ENCODE measurements at places on chromosomes 16 and 17.
A peak's percentile ranks its signal among the peaks of the same experiment; 100 is the strongest.

DNA sequence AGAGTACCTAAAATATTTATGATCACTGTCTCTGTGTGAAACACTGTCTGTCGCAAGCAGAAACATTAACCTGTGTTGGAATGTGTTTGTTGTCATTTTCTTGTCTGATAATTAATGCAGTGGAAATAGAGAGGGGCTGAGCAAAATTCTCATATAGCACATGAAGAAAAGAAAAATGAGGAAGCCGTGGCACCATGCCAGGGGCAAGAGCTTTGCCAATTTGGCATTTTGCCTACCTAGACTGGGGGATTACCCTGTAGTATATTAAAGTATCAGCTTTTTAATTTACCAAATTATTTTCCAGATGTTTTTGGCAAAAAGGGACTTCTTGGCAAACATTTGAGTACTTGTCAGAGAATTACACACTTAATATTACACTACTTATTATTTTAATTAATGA lies 1326.6 kb upstream of the GOT2 start:
- no peak for DNase-seq

- DNase-seq = no peak
Observed at GRCh38 chr16:86213437-86214205, 296.7 kb upstream of the FOXF1 start.

- no peak for DNase-seq
Observed at GRCh38 chr17:7177954-7178477, 1.2 kb downstream of the ASGR1 start.

DNA sequence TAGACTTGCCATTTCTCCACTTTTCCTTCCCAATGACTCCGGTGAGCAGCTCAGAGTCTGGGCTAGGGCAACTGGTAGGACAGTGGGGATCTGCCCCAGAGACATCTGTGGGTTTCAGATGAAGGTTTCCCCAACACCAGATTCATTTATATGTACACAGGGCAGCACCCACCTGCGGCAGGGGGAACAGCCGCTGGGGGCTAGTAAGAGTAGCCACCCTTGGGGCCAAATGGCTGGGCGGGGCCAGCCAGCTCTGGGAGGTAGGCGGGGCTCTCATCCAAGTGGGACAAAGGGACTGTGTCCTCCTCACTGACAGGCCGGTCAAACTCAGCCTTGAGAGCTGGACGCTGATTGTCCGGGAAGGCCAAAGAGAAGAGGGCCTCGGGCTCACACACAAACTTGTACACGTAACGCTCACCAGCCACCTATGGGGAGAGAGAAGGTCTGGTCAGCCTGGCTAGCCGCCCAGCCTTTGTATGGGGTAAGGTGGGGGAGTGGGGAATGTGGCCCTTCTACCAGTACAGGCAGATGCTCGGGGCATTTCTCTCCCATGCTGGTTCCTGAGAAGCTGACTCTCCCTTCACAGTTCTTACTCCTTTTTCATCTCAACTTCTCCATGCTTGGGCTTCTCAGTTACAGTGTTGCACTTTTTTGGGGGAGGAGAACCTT lies 17.7 kb downstream of the ETV4 start:
- DNase-seq = no peak

DNA sequence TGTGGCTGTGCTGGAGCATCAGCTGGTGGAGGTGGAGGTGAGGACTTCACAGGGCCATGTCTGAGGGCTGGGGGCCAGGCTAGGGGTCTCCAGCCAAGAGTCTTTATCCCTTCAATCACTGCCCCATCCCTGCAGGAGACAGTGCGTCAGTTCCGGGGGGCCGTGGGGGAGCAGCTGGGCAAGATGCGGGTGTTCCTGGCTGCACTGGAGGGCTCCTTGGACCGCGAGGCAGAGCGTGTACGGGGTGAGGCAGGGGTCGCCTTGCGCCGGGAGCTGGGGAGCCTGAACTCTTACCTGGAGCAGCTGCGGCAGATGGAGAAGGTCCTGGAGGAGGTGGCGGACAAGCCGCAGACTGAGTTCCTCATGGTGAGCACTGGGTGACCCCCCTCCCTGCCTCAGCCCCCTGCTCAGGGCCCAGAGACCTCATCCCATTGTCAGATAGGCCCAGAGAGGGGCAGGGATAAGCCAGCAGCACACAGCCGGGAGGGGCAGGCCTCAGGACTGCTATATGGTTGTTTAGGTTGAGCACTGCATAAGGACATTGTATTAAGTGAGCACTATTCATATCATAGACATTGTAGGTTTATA lies 2.3 kb upstream of the PYDC1 start:
- DNase-seq = no peak

DNA sequence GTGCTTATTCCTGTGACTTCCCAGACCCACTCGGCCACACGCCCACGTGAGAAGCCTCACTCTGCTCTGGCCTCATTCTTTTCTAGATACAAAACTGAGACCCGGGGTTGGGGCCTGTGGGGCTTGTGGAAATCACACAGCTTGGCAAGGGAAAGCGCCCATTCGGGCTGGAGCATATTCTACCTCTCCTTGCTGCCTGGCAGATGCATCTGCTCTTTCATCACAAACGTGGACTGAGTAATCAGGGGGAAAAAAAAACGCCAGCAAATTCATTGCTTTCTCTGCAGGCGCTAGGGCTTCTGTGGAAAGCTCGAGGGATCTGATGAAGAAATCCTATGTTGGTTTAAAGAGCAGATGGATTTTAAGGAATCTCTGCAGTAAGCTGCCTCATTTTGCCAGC lies 44.4 kb downstream of the DNAH9 start:
- DNase-seq = no peak

DNA sequence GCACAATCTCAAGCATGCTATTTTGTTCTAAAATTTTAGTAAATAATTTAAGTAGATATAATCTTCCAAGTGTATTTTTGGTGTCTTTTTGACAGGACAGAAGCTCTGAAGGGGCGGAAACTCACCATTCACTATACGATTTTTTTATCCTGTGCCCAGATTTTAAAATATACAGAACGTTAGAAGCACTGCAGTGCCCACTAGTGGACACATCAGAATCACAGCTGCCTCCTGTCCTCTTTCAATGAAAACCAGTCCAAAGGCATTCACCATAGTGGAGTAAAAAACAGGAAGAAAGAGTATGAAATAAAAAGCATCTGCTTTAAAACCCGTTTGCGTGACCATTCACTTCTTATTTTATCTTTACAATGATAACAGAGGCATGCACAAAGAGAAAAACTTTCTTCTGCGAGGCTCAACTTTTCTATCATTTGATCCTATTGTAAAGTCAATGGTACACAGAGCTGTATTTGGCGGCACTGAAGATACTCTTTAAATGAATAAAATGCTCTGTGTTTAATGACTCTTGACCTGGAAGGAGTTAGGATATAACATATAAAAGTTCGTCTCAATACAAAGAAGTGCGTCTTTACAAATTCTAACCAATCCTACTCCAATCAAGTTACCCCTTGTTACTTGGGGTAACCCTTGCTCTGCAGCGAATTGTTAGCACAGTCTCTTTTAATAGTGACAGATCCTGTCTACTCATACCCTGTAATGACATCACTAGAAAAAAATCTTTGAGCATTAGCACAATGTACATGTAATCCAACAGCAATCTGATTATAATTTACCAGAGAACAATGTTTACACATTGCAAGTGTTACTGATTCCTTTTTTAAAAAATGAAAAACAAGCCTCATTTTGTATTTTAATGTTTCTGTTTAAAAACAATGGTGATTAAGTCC lies 339.8 kb upstream of the PSMD7 start:
- DNase-seq = no peak

GRCh38 chr17:35537601-35538141 lies at the start of gene SLFN12L:
SLFN12L (minus strand) TSS chr17:35537678; CDS start chr17:35522364, 15,314 bp downstream.
- peak; percentile 63 for DNase-seq

- DNase-seq = no peak
Observed at GRCh38 chr17:82239401-82239925, 10.6 kb downstream of the SLC16A3 start.

DNA sequence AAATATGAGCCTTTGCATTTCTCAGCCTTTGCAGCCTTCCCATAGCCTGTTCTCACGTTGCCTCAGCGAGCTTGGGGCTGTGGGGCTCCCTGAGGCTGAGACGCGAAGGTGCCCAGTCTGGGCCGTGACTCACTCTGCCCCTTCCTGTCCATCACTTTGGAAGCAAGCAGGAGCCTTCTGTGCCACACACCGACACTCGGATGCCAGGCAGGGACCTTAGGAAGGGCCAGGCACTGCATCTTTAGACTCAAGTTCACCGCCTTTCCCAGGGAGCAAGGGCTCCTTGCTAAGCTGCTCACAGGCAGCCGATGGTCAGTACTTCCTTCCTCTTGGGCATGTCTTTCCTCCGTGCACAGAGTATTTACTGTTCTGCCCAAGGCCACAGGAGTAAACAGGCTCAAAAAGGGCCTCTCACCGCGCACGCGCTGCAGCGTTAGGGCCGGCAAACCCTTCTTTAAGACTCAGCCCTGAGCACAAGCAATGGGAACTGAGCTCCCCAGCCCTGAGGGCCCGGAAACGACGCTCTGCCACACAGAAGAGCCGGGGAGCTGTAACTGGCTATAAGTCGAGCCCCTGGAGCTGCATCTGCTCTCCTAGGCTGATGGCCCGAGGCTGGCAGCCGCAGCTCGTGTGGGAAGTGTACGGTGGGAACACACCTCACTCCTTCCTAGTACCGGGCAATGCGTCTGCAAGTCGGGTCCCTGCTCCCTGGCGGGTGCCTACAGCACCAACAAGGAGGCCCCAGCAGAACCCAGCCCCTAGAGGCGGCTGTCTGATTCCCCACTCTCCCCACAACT lies 7.2 kb downstream of the TIMM22 start:
- DNase-seq = no peak

Measured in activated CD8-positive, alpha-beta memory T cell treated with anti-CD3 and anti-CD28 coated beads for 24 hours (primary cell).